GM13976 (cell line): ENCODE measurements at places on chromosomes 4 and X.

DNA sequence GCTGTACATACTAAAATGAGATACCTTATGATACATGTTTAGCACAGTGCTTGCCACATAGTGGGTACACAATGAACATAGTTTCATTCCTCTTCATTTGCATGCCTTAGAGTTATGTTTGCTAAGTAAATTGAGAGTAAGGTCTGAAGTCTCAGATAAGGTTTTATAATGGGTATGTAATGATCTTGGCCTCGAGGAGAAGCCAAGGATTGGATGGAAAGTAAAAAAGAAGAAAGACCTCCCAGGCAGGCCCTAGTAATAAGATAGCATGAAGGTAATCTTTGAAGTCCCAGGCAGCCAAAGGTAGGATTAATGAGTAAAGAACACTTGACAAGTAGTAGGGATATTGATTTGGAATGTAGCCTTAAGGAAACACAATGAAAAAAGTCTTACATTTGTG lies 55.8 kb upstream of the TSPAN7 start:
- DNase-seq: no peak

GRCh38 chr4:149409146-149409545 lies 406.5 kb downstream of the IQCM start:
- DNase-seq: no peak

DNA sequence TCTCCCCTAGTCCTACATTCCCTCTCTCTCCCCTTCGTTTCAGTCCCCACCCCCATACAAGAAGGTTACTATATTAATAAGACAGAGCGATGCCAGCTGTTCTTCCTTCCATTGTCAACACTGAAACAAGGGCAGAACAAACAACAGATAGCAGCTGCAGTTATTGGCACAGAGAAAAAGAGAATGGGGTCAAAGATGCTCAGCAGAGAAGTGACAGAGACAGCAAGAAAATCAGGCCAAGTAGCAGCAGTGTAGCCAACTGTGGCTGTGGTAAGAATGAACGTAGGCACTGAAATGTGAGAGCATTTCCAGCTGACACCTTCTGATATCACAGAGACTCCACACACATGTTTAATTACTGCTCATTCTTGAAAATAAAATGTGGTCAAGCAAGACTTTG lies 641.8 kb downstream of the FSTL5 start:
- DNase-seq: no peak

- no peak for DNase-seq
Measured at GRCh38 chr4:17562157-17562556, 14.8 kb upstream of the LAP3 start.
